ENCODE measurements at places on chromosomes 1 and 21. TPM values are rescaled to one million over a fixed set of nuclear protein-coding genes. Genes with fewer than 3 reads are reported as not detected.
A peak's percentile ranks its signal among the peaks of the same experiment; 100 is the strongest.

SPRTN gene
- 12.3 TPM for polyA plus RNA-seq

CHRNB2 gene
- polyA plus RNA-seq: 0.03 TPM

KIAA1614 gene
- not detected for polyA plus RNA-seq

S100A7A gene
- not detected for polyA plus RNA-seq

CACYBP gene
- 16.2 TPM for polyA plus RNA-seq

DNA sequence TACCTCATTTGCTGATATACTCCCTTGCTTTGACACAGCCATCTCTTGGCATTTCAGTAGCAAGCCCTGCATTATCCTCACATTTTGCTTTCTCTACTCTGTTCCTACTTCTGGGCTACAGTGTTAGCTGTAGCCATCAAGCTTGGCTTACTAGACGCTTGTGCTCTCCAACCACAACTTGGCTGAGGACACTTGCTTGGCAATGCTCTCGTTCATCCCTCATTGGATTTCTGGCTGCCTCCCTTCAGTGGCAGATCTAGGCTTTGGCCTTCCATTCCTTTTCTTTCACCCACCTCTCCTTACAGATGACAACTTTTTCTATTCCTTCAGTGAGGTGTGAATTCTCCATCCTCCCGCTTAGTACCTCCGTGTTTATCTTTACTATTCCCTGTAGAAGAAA, 428.7 kb upstream of the LRRC7 start:
- DNase-seq: no peak

GRCh38 chr1:200366577-200367253, 43.1 kb downstream of the ZNF281 start:
- DNase-seq: no peak

DNA sequence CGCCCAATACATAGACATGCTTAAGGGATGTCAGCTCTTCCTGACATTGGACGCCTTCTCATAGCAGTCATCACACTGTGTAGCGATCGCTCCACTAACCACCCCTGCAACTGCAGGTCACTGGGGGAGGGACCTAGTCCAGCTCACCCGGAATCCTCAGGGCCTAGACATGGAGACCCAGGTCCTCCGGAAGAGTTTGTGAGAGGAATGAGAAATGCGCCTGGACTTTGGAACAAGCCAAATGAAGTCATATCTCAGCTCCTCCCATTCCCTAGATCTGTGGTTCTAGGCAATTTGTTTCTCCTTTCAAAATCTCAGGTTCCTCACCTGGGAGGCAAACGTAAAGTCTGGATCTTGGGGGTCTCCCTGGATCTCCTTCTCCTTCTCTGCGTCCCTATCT, 253.3 kb downstream of the KAZN start:
- DNase-seq: no peak

DNA sequence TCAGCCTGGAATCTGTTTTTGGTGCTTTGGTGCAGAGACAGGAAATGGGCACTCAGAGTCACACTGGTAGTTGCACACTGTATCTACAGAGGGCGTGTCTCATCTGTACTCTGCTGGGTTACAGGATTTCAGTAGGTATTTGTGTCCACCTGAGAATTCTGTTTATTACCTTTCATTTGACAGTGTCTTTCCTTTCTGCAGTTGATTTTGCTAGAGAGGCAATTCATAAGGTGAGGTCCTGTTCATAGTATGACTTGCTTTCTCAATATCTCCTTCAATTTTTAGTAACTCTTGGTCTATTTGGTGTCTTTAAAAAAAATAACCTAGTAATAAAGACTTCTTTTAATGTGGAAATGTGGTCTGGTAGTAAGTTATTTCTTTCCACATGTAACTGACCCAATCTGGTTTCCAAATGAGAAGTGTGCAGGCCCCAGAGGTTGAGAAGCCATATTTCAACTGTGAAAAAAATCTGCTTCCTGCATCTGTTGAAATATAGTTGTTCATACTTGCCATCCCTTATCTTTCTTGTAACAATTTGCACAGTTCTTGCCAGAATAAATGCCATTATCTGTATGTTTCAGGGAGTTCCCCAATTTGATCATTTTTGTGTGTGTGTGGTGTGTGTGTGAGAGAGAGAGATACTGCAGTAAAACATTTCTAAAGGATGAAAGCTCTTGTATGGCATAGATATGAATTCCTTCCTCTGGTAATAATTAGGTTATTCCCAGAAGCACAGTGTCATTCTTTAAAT, 78.4 kb upstream of the DNAJC6 start:
- no peak for DNase-seq

DNA sequence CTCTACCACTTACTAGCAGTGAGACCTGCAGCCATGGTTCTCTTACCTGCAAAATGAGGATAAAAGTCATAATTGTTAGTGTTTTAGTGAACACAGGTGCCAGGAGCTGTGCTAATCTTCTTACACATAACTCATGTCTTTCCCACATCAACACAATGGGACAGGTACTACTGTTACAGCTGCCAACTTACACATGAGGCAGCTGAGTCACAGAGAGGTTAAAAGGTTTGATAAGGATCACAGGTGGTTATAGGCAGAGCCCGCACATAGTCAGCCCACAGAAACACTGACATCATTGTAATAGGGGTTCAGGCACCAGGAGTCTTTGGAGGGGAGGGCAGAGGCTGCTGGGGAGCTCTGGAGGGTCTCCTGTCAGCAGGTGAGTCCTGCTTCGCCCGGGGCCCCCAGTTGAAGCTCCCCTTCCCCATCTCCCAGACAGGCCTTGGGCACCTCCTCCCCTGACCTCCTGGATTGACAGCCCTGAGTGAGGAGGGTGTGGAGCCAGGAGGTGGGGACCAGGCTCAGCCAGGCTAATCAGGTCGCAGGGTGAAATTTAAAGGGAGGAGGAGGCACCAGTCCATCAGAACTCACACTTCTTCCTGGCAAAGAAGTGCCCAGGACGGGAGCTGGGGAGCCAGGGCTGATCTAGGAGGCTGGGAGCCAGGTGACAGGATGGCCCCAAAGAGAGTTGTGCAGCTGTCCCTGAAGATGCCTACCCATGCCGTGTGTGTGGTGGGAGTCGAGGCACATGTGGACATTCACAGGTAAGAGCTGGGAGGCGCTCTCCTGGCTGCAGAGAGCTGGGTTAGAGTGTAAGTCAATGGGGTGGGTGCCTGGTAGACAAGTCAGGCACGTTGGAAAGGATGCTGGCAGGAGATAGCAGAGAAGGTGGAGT, at the start of gene PADI1:
Gene PADI1 (plus strand): TSS at position 583 of the 895 bp plus-strand sequence. CDS start 90 bp downstream, at position 673.
- no peak for DNase-seq

DNA sequence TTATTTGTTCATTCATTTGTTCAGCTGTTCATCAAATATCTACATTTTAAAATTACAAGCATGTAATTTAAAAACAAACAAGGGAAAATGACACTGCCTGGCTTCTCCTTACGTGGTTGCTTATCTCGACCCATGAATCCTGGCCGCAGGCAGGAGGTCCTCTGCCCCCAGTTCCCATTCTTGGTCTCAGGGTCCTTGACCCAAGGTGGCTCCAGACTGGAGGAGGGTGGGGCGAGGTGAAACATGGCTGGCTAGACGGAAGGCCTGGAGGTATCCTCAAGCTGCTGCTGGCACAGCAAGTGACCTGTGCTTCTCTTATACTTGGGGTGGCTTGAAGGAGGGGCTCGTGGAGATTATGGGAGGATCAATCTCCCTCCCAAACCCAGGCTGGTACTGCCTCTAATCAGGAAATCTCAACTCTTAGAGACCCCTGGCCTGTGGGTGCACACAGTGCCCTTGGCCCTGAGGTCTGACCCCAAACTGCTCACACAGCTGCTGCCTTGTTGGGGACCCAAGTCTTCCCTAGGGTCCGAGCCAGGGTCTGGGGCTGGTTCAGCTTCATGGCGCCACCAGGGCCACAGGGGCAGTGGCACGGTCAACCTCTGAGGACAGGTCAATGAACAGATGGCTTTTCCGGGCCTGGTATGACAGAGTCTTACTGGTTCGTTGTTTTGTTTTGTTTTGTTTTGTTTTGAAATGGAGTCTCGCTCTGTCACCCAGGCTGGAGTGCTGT, 63.7 kb downstream of the SCCPDH start:
- DNase-seq: no peak

DNA sequence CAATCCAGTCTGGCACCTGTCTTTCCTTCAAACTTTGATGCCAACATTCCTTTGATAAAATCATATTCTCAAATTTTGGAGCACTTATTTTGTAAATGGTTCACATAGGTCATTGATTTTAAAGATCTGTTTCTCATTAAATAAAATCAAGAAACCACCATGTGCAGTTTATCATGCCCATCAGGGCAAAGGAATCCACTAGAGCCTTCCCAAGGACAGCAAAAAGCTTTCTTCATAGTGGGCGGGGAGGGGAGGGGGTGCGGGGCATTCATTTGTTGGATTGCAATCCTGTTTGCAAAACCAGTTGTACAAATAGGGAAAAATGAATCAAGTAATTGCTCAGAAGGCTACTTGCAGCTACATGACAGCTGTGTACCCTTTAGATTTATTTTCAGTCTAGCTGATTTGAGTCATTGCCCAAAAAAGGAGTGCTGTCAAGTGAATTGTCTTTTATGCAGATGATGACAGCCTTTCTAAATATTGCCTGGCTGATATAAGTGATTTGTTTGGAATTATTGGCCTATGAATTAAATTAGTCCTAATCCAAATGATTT, 23.0 kb downstream of the LRRC8B start:
- DNase-seq: no peak

- DNase-seq: no peak
Measured at GRCh38 chr1:93723733-93724270, 42.2 kb upstream of the BCAR3 start.

GRCh38 chr1:228471762-228472398, 15.3 kb upstream of the RNF187 start:
- peak; percentile 29 for DNase-seq

GRCh38 chr1:248793592-248793991, 32.1 kb downstream of the SH3BP5L start:
- DNase-seq: no peak

DNA sequence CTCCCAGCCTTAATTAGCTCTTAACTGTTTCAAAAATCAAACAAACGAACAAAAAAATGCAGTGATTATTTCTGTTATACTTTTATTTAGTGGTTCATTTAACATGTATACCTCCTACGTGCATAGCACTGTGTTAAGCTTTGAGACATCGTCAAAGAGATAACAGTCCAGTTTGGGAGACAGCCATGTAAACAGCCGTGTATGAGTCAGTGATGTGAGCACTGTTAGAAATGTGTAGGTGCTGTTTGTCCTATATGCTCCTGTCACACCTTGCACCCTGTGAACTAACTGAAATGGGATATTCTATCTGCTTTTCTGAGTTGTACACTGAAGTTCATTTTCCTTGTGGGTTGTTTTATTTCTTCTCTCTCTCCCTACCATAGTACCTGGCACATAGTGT, 109.7 kb upstream of the CACYBP start:
- DNase-seq: no peak

DNA sequence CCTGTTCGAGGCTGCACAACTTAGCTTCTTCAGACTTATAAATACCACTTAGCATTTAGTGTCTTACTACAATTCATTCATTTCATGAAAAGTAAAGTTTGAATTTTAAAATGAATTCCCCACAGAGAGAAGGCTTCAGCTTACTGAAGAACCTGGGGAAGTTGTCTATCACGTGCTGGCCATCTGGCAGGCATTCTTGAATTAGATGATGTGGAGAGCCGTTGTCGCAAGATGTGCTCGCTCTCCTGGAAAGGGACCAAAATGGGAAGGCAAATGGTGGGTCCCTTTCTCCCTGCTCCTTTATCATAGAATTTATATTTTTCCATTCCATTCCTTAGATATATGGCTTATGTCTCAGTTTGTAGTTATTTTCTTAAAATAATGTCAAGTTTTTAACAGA, 90.5 kb downstream of the CD247 start:
- no peak for DNase-seq

- no peak for DNase-seq
Measured at GRCh38 chr21:43343992-43344886, 82.7 kb downstream of the SIK1 start.

DNA sequence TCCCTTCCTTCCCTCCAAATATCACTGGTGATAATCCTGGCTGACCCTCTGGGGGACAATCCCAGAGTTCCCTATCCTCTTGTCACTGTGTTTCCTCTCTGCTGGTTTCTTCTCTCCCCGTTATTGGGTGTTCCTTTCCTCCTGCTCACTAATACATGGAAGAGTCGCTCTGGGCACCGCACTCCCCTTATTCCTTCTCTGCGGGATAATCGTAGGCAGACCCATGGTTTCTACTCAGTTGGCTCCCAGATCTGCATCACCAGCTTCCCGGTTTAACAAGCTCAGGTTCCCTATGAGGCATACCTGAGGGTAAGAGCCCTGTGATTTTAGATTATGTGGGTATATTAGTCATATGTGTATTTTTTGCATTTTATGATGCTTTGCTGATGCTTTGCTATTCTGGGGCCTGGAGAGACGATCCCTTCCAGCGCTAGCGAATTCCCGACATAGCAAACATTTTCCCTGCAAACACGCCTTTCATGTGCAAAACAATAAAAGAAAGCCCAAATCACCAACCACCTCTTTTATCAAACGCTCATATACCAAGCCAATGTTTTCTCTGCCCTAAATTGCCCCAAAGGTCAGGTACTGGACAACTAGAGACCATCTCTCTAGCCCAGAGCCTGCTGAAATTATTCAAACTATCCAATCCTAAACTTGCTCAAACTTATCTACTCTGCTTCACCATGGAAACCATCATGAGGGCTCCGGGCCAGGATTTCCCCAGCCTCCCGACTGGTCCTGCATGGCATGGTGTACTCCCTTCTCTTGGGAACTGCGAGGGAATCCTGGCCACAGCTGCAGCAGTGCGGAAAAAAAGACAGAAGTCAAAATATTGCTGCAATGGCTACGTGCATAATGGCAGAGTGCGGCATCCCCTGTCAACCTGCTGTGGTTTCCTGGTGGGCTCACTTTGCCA, 84.2 kb downstream of the PCP4 start:
- DNase-seq: no peak

DNA sequence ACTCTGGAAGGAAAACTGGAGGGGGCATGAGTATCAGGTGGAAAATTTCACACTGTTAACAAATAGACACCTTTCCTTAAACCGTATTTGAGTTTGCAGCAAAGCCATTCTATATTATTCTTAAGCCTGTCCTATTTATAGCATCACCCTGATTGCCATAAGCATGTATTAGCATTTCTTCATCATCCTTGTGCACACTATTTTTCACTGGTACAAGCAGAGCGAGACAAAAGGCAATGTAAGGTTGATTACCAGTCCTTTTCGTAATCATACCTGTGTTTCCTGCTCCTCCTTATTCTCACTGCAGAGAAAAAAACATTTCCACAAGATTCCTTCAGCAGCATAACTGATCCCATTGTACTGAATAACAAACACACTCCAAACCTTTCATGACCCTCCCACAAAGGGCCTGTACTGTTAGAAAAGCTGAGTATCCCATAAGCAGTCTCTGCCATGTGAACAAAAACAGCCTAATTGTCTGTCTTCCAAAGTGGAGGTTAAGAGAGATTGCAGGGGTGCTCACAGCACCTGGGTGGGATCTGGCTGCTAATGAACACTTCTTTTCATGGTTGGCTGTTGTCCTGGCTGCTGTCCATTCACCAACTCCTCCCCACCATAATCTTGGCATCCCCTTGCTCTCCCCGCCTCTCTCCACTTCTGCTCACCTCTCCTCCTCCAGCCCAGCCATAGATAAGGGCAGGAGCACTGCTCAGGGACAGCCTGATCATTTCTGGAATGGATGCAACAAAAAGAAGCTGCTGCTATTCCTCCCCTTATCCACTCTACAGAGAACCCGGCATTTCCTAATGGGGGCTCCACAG, 30.4 kb downstream of the VTCN1 start:
- DNase-seq: no peak

GRCh38 chr1:81556968-81557367, 243.8 kb upstream of the ADGRL2 start:
- no peak for DNase-seq

- DNase-seq: no peak
Measured at GRCh38 chr1:241451956-241452355, 67.6 kb downstream of the FH start.

- no peak for DNase-seq
Measured at GRCh38 chr21:42921927-42922326, 3.5 kb downstream of the ERVH48-1 start.
